ENCODE measurements at places on chromosomes 11 and 22. TPM values are rescaled to one million over a fixed set of nuclear protein-coding genes. Genes with fewer than 3 reads are reported as not detected.

Gene TCN1
- polyA plus RNA-seq: not detected

Gene PHF21B
- not detected for polyA plus RNA-seq

Gene GPHA2
- not detected for polyA plus RNA-seq

Gene BIRC3
- polyA plus RNA-seq: 36.7 TPM

- DNase-seq: no peak
- no peaks in the 10 kb centered on the region for H3K36me3 ChIP-seq
- H3K27me3 ChIP-seq: no peaks in the 10 kb centered on the region
- no peak overlapping the region for H3K27ac ChIP-seq
- H3K4me1 ChIP-seq: no peaks in the 10 kb centered on the region
These were observed 35.3 kb upstream of the XBP1 start for GRCh38 chr22:28835630-28836189.

DNA sequence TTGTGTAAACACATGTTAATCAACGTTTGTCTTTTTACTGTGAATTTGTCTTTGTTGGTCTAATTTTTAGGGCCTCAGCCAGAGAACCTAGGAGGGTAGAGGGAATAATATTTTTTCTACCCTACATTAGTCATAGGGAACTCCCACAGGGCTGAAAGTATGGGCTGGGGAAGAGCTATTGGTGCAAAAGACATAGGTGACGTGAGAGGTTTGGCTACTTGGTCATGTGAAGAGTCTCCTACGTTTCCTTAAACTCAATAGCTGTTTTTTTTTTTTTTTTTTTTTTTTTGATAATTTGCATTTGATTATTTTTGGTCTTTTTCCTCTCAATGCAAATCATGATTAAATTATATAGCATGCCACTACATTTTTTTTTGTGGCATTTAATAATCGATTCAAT, 15.9 kb upstream of the MMP7 start:
- no peaks in the 10 kb centered on the region for H3K4me1 ChIP-seq
- no peak overlapping the region for H3K27ac ChIP-seq
- no peaks in the 10 kb centered on the region for H3K27me3 ChIP-seq
- no peak overlapping the region for H3K4me3 ChIP-seq

GRCh38 chr11:116499396-116500003, 273.3 kb downstream of the BUD13 start:
- no peak overlapping the region for H3K27ac ChIP-seq
- no peaks in the 10 kb centered on the region for H3K36me3 ChIP-seq
- DNase-seq: peak; percentile 15
- H3K4me1 ChIP-seq: no peaks in the 10 kb centered on the region

All from CD8-positive, alpha-beta memory T cell (primary cell).